Cardiac fibroblast (primary cell): ENCODE measurements at places on chromosomes 2 and 18.

GRCh38 chr2:238924032-238924431 is 76.1 kb downstream of the TWIST2 start:
- no peak for DNase-seq

DNA sequence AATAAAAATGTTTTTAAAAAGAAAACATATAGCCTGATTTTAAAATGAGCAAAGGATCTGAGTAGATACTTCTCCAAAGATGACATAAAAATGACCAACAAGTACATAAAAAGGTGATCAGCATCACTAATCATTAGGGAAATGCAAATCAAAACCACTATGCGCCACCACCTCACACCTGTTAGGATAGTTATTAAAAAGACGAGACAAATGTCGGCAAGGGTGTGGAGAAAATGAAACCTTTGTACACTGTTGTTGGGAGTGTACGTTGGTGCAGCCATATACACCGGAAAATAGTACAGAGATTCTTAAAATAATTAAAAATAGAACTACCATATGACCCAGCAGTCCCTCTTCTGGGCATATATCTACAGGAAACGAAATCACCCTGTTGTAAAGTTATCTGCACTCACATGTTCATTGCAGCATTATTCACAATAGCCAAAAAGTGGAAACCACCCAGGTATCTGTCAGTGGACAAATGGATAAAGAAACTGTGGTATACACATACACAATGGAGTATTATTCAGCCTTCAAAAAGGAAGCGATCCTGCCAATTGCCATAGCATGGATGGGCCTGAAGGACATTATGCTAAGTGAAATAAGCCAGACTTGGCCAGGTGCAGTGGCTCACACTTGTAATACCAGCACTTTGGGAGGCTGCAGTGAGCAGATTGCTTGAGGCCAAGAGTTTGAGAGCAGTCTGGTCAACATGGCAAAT is 91.6 kb downstream of the PRKRA start:
- no peak for DNase-seq

GRCh38 chr2:36456227-36457175 is 100.9 kb downstream of the CRIM1 start:
- peak; percentile 96 for DNase-seq

- DNase-seq: peak; percentile 57
Measured at GRCh38 chr2:178328037-178328436, 122.9 kb downstream of the PRKRA start.

- no peak for DNase-seq
Measured at GRCh38 chr2:215324811-215325210, 13.0 kb downstream of the ATIC start.

GRCh38 chr2:71880287-71880686 is 267.4 kb downstream of the CYP26B1 start:
- no peak for DNase-seq

GRCh38 chr2:3741396-3741795 is 38.0 kb downstream of the DCDC2C start:
- no peak for DNase-seq

DNA sequence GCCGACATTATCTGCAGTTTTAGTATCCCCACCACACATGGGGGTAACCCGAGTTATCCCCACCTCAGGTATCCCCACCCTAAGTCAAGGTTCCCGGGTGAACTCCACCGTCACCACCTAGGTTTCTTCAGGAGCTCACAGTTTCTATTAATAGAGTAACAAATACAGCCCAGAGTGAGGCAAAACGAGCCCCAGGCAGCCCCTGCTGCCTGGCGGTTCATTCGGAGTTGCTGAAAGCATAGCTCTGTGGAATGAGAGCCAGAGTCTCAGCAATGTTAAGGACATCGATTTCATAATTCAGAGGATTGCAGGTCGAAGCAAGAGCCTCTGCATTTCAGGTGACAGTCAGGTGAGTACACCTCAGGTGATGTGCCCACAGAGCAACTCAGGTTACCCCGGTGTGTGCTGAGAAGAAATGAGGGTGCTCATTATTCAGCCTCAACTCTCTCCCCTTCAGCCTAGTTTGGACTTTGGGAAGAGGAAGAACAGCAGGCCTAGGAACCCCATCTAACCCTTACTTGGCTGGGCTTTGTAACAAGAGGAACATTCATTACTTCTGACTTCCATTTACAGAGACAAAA is 10.7 kb downstream of the SATB2 start:
- DNase-seq: no peak

DNA sequence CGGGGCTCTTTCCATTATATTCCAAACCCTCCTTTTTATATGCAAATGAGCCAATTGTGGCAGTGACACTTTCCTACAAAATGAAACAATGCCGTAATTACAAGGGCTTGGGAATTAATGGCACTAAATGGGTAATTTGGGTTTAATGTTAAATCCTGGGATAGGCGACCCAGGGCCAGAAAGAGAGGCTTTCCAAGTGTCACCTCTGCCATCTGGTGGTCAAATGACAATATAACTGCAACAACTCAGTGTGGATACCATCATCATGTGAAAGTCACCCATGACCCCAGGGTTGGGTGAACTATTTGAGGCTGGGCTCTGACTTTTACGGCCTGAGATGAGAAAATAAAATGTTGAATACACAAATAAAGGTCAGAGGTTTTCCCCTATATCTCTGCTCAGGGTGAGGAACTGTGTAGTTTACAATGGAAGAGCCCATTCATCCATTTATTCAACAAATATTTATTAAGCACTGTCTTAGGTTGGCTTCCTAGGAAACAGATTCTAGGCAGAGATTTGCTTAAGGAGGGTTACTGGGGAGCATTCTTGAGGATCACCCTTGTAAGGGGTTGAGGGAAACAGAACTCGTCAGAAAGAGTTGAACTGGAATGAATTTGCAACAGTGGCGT is 13.6 kb upstream of the THADA start:
- peak; percentile 57 for DNase-seq

GRCh38 chr18:49360582-49360981 is 99.9 kb downstream of the DYM start:
- no peak for DNase-seq

GRCh38 chr18:76491776-76492668 is 3.0 kb downstream of the ZNF516 start:
- DNase-seq: peak; percentile 41

DNA sequence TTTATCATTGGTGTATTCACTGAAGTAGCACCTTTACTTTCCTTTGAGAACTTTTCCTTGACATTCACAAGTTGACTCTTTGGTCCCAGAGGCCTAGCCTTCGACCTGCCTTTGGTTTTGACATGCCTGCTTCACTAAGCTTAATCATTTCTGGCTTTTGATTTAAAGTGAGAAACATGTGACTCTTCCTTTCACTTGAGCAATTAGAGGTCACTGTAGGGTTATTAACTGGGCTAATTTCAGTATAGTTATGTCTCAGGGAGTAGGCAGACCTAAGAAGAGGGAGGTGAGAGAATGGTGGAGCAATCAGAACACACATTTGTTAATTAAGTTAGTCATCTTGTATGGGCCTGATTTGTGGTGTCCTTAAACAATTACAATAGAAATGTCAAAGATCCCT is 1040.7 kb upstream of the SLC39A10 start:
- DNase-seq: no peak

DNA sequence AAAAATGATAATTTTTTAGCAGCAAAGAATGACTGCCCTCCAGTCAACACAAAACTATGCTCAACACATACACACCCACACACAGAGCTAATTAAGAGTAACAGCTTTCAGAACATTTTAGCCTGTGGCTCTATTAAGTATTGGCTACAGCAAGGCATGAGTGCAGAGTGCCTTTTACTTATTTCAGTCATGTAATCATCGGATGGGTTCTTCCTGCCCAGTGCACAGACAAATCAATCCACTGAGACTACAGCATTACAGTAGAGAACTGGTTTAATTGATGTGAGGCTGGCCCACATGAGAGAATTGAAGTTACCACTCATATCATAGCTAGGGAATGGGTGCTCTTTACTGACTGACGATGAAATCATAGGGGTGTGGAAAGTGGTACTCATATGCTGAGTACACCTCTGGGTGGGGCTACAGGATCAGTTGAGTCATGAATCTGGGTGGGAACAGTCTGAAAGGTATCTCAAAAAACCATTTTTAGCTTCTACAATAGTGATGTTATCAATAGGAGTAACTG is 241.0 kb downstream of the FSIP2 start:
- no peak for DNase-seq

- peak; percentile 40 for DNase-seq
Measured at GRCh38 chr2:11071211-11071610, 84.1 kb upstream of the SLC66A3 start.

DNA sequence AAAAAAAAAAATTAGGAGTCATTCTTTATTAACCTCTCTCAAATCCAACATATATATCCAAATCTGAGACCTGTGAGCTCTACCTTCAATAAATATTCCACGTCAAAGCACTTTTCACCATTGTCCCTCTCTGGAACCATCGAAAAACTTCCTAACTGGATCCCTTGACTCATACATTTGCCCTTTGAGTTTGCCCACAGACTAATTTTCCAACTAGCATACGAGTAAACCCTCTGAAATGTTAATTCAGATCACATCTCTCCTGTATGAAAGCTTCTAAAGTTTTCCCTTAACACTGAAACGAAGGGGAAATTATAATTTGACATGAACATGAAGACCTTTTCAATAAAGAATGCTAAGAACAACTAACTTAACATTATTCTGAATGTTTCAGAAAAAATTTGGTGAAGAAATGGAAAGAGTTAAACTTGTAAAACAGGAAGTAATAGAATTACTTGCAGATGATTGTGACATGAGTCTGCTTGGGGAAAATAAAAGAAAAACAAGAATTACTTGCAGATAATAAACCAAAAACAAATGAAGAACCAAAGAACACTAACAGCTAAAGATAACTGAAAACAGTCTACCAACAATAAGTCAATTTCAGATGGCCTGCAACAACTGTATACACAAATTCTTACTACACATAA is 110.6 kb downstream of the C2orf74 start:
- no peak for DNase-seq

GRCh38 chr2:42252464-42252863 is 83.3 kb downstream of the EML4 start:
- no peak for DNase-seq

DNA sequence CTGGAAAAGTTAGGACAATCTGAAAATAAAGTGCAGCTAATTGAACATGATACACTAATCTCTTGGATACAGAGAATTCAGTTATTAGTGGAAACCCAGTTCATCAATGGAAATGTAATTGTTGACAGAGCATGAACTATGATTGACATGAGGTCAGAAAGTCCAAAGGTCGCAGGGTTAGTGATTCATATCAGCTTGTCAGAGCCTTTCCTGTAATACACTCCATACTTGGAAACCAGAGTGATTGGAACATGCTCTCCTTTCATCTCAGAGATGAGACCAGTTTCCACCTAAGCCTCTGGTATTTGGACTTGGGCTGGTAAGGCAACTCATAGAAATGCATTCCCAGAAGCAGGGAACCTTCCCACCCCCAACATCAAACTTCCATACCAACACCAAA is 8.5 kb upstream of the NCKAP5 start:
- no peak for DNase-seq

DNA sequence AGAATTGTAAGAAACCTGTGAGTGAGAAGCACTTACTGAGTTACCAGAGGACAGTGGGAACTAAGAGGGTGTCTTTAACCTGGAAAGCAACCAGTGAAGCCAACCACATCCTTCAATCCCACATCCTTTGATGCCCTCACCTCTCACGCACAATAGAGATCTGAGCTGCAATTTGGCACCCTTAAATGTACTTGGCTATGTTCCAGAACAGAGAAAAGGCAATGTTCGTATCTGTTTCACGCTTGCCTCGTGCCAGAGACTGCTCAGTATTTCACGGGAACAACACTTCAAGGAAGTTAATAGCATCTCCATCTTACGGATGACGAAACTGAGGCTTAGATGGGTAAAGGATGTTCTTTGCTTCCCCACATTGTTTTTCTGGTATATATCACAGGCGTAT is 167.4 kb downstream of the DPP10 start:
- DNase-seq: no peak

DNA sequence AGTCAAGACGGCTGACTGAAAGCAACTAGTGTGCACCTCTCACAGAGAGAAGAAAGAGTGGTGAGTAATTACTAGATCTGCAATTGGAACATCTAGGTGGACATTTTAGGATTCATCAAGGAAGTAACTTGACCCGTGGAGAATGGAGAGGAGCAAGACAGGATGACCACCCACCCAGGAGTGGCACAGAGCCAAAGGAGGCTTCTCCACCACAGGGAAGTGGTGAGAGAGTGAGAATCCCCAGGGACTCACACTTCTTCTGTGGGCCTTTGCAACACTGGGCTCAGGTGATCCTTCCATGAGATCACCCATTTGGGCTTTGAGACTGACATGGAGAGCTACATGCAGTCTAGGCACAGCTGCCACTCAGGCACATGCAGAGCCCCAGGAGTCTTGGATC is 132.8 kb upstream of the GALNT5 start:
- no peak for DNase-seq

- no peak for DNase-seq
Measured at GRCh38 chr2:218721934-218722333, 11.3 kb downstream of the TTLL4 start.
